Neural progenitor cell (in vitro differentiated cells): ENCODE measurements at places on chromosomes 2 and 18.

DNA sequence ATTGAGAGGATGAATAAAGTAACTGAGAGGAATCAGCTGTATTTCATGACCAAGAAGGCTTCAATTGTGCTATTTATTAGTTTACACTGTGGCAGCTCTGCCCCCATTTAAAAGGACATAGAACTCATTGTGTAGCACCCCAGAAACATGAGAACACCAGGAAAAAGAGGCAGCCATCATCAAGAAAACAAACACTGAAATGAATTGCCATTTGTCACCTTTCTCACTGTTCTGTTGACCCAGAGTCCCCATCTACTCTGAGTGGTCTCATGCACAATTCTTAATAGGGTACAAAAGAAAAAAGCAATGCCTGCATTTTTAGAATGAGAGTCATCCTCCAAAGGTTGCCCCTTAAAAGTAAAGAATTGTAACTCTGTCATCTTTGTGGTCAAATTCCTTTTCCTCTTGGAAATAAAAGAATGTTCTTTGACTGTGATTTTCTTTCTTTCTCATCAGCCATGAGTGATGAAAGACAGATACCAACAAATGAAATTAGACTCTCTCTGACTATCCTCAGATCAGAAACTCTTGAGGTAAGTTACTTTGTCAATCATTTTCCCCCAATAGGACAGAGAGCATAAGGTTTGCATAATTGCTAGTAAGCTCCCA is 1941.9 kb upstream of the PIK3C3 start:
- no peak for DNase-seq

- DNase-seq: no peak
Observed at GRCh38 chr2:236676136-236676873, 106.7 kb downstream of the ACKR3 start.

- no peak for DNase-seq
Observed at GRCh38 chr2:24720310-24720709, 72.9 kb downstream of the PTRHD1 start.

DNA sequence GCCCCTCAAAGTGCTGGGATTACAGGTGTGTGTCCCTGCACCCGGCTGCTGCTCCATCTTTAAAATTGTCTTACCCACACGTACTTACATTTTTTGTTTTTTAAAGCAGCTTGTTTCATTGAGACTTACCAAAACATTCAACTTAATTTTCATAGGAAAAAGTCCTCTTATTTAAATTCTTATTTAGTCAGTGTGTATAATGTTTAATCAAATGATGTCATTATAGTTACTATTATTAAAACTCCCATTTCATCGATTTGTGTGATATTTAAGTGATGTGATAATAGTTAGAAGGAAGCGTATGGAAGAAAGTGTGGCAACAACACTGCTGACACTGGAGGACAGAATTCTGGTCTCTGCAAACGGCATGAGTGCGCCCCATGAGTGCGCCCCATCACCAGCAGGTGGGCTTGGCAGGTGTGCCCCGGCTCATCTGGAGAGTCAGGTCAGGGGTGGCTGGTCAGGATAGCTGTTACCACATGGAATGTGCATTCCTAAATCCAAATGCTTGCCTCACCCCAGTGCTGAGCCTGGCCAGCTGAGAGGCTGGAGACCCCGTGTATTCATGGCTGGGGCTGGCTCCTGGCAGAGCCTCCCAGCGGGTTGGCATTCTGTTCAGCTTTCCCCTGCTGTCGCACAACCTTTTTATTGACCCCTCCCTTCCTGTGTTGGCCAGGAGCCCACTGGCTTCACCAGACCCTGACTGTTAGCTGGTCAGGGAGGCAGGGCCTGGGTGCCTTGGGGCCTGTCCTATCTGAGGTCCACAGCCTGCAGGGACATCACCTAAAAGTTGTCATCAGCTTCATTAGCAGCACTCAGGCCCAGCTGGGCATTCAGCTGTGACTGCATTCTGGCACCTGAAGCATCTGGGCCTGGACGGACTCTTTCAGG is 79.7 kb downstream of the AGAP1 start:
- peak; percentile 39 for DNase-seq

GRCh38 chr18:79912409-79912991 is 39.0 kb downstream of the SLC66A2 start:
- DNase-seq: no peak

- no peak for DNase-seq
Observed at GRCh38 chr18:24629921-24630320, 169.5 kb downstream of the HRH4 start.

DNA sequence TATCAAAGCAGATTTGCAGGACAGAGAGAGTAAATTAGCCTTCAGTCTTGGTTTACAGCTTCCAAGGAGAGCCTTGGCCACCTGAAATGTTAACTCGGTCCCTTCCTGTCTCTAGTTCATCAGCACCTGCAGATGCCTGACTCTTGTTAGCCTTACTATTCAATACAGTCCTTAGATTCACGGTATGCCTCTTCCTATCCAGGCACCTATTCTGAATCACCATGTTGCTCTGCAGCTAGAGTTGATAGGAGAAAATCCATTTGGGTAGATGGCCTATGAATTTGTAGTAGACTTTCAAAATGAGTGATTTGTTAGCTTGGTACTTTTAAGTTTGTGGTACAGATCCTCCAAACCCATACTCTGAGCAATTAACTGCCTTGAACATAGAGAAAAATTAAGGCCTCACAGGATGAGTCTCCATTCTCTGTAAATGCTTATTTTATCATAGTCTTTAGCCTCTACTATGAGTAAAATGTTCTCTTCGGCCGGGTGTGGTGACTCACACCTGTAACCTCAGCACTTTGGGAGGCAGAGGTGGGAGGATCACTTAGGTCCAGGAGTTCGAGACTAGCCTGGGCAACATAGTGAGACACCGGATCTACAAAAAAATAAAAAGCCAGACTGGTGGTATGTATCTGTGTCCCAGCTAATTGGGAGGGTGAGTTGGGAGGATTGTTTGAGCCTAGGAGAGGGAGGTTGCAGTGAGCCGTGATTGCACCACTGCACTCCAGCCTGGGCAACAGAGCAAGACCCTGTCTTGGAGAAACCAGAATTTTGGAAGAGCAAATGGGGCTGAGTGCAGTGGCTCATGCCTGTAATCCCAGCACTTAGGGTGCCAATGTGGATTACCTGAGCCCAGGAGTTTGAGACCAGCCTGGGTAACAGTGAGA is 32.9 kb downstream of the PTCD3 start:
- DNase-seq: no peak

GRCh38 chr2:121705390-121705789 is 31.3 kb downstream of the NIFK start:
- DNase-seq: no peak

- no peak for DNase-seq
Observed at GRCh38 chr18:9097349-9097748, 5.2 kb upstream of the NDUFV2 start.

GRCh38 chr2:189012351-189012750 is 38.2 kb downstream of the COL3A1 start:
- DNase-seq: no peak

- DNase-seq: peak; percentile 33
Observed at GRCh38 chr2:175036582-175037018, 31.4 kb upstream of the CHN1 start.

- DNase-seq: no peak
Observed at GRCh38 chr2:14881651-14882327, 249.3 kb downstream of the LRATD1 start.

DNA sequence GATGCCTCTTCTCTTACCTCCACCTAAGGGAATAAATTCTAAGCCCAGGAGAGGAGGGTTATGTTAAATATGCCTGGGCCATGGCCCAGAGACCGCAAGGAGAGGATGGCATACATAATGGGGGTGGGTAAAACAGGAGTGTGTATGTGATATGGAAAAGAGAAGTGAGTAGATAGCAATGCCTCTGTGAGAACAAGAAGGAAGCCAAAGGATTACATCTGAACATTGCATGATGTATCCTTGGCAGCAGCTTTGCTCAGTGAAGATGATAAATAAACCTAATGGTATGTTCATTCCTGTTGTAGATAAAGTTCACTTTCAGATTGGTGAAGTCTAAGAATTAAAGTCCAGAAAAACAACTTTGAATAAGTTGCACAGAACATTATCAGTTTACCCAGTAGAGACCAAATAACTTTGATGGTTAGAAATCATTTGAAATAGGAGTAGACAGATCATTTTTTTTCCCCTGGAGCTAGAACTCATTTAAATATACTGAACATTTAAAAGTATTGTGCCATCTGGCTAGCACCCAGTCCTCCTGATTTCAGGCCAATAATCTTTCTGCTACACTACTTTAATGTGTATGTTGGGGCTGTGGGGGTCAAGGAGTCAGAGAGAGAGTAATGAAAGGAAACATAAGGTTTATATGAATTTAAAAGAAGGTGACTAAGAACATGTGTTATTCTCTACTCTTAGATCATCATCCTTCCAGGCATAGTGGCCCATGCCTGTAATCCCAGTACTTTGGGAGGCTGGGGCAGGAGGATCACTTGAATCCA is 231.7 kb downstream of the PARD3B start:
- no peak for DNase-seq

- no peak for DNase-seq
Observed at GRCh38 chr2:139544186-139544851, 764.1 kb upstream of the NXPH2 start.

DNA sequence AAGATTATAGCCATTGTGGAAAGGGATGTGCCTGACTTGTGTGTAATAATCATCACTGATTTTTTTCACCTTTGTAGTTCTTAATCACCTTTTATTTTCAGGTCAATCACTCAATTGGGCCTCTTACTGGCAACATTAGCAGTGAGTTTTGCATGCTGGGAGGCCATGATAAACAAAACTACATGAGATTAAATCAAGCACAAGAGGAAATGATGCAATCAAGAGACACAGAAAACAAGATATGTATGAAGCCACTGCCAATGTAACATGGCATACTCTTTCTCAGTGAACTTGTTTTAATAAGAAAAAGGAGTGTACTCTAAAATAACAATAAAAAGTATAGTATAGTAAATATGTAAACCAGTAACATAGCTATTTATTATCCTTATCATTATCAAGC is 69.9 kb upstream of the FSIP2 start:
- DNase-seq: no peak

- no peak for DNase-seq
Observed at GRCh38 chr2:181814057-181814491, 77.5 kb upstream of the ITPRID2 start.

- DNase-seq: no peak
Observed at GRCh38 chr2:196322973-196323810, 151.8 kb upstream of the STK17B start.

DNA sequence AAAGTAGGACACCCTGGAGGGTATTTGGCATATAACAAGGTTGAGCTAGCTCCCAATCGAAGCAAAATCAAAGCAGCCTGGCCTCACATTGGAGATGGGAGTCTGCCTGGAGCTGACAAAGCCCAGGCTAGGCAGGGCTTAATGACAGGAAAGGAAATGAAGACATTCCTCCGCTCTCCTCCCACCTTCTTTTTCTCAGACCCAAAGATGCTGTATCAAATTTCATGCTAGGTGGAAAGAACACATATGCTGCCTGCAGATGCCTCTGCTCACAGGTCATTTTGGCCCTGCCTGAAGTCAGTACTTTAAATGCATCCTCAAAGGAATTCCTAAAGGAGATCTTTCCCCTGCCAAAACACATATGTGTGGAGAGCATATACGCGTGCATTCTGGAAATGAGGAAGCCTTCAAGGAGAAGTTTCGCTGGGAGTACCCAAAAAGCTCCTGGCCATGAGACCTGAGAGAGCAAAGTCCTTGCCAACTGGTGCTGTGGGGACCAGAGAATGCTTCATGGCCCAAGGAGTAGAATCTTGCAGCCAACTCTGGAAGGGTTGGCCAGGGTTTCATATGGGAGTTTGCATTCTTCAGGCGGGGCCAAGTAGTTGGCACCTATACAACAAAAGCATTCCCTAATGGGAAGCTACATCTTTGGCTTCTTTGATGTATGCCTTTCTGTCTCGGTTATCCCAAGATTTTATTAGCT is 88.0 kb downstream of the AQP4 start:
- DNase-seq: peak; percentile 28

GRCh38 chr2:224561234-224562005 is 23.7 kb downstream of the CUL3 start:
- DNase-seq: no peak

- no peak for DNase-seq
Observed at GRCh38 chr2:193348055-193348454, 1153.3 kb upstream of the TMEFF2 start.

DNA sequence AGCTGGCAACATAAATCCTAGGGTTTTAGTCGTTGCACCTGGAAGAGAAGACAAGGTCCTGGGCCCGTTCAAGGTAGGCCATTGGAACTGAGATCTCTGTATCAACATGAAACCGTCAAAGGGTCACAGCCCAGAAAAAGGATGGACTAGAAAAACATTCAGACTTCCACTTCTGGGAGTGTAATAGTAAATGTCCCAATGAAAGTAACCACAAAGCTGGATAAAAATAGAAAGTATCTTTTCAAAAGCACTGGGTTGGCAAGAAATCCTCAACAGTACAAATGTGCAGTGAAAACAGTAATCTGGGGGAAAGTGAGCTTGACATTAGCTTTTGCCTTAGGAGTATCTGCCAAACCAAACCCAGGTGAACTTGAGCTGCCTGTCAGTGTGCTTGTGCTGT is 12.9 kb downstream of the CGREF1 start:
- no peak for DNase-seq

GRCh38 chr18:13520306-13520705 is 206.1 kb downstream of the FAM210A start:
- no peak for DNase-seq

GRCh38 chr2:37627710-37628109 is 43.7 kb downstream of the CDC42EP3 start:
- DNase-seq: no peak

- no peak for DNase-seq
Observed at GRCh38 chr2:7896940-7897487, 784.8 kb upstream of the ID2 start.

GRCh38 chr2:70098032-70098431 is 10.8 kb downstream of the PCBP1 start:
- no peak for DNase-seq

DNA sequence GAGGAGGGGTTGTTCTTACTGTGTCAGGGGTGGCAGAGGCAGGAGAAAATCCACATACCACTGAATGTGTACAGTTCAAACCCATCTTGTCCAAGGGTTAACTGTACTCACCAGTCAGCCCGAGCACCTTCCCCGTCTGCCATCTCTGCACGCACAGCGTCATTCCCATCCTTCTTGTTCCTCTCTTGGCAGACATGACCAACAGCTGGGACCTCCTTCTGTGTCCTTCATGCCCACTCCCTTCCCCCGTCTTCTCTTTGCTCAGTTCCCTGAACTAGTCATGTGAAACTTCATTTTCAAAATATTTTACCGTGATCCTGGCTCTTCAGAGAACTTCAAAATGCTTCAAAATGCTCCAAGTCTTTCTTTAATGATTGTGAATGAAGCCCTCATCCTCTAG is 92.0 kb downstream of the FARSB start:
- DNase-seq: no peak

- DNase-seq: peak; percentile 50
Observed at GRCh38 chr2:216283038-216283900, 89.0 kb downstream of the MARCHF4 start.

DNA sequence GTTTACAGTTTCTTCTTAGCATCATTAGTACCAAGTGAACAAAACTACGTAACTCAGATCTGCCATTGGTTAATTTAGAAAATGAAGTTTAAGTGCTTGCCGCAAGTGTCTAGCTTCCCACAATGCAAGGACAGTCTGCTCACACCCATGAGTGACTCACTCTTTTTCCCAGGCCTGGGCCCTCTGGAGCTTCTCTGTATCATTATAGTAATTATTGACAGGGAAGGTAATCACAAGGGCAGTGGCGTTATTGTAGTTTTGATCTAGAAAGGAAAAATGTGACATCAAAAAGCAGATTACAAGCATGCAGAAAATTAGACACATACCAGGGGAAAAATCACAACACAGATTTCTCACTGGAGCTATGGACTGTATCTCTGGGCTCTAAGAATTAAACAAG is 38.5 kb downstream of the NPC1 start:
- DNase-seq: no peak
